ENCODE measurements at places on chromosomes 7 and 10.

- DNase-seq: no peak
Measured at GRCh38 chr7:129298268-129298893, 73.6 kb downstream of the AHCYL2 start.

GRCh38 chr7:150937848-150938561 is 40.1 kb downstream of the KCNH2 start:
- peak; percentile 82 for DNase-seq

DNA sequence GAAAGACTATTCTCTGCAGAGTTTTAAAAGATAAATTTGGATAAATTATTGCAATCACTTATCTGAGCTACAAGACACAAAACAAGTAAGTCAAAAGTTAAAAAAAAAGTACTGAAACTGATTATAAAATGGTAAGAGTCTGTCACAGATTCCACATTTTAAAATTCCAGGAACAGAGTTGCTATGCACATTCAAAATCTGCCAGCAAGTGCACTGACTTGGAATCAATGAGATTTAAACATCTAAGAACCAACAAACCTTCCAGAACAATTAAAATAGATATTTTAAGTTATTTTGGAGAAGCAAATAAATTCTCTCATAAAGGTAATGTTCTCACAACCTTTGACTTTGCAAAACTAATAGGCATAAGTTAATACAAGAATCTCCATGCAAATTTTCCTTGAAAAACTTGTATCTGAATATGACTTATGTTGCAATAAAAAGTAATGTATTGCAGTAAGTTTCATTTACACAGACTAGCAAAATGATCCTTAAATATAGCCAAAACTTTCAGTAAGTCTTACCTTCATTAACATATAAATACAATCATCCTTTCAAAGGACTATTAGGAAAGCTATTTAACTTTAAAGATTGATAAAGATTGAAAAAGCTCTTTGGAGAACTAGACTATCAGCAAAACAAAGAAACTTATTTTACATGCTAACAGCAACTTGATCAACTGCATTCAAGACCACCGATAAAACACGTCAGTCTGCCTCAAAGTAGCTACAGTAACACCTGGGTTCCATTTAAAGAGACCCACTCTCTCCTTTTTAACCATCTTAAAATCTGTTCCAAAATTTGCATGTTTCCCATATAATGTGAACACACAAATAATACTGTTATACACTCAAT is 4.4 kb downstream of the ETV1 start:
- no peak for DNase-seq

- no peak for DNase-seq
Measured at GRCh38 chr7:44981035-44981706, 2.4 kb upstream of the MYO1G start.

DNA sequence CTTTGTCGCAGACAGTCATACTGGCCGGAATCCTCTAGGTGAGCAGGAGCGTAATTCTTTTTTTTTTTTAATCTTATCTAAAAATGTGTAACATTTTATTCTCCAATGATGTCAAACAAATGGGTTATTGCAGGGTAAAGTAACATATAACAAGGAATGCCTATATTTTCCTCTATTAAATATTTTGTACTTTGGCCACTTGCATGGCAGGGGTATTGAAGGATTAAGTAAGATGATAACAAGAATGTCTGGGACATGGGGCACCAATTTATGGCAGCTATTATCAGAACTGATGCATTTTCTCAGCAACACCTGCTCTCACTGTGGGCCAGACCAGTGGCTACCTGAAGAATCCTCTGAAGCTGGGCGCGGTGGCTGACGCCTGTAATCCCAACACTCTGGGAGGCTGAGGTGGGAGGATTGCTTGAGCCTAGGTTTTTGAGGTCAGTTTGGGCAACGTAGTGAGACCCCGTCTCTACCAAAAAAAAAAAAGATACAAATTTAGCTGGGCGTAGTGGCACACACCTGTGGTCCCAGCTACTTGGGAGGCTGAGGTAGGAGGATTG is 24.0 kb upstream of the SNX10 start:
- no peak for DNase-seq

GRCh38 chr7:47577321-47577919 is 4.5 kb downstream of the TNS3 start:
- DNase-seq: no peak

DNA sequence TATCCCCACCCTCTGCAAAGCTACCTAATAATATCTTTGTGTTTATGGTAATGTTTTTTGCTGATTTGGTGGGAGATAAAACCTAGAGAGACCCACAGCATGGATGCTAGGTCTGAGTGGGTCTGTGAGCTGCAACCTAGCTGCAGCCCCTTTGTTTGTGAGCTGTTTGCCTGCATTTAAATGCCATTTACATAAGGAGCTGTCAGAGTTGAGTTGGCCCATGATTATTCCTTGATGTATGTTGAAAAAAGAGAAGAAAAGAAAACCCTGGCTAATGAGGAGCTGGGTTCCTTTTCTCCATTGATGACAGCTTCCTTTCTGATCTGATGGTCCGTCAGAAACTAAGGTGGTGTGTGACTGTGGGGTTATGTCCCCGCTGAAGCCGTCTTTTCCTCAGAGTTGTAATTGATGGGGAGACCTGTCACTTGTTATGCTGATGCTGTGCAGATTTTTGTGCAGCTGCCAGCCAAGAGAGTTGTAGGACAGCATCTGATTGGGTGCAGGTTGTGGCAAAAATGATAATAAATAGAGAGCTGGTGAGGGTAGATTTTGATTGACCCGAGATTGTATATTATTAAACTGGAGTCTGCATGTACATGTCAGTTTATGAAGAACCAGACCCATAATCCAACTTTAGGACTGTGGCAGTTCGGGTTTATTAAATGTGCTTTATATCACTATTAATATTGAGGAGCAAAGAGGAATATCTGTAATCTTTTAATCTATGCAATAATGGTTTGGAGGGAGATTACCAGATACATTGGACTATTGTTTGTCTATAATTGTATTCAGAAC is 219.8 kb downstream of the AUTS2 start:
- DNase-seq: no peak

- DNase-seq: peak; percentile 64
Measured at GRCh38 chr7:65962033-65962432, 20.0 kb downstream of the GUSB start.

DNA sequence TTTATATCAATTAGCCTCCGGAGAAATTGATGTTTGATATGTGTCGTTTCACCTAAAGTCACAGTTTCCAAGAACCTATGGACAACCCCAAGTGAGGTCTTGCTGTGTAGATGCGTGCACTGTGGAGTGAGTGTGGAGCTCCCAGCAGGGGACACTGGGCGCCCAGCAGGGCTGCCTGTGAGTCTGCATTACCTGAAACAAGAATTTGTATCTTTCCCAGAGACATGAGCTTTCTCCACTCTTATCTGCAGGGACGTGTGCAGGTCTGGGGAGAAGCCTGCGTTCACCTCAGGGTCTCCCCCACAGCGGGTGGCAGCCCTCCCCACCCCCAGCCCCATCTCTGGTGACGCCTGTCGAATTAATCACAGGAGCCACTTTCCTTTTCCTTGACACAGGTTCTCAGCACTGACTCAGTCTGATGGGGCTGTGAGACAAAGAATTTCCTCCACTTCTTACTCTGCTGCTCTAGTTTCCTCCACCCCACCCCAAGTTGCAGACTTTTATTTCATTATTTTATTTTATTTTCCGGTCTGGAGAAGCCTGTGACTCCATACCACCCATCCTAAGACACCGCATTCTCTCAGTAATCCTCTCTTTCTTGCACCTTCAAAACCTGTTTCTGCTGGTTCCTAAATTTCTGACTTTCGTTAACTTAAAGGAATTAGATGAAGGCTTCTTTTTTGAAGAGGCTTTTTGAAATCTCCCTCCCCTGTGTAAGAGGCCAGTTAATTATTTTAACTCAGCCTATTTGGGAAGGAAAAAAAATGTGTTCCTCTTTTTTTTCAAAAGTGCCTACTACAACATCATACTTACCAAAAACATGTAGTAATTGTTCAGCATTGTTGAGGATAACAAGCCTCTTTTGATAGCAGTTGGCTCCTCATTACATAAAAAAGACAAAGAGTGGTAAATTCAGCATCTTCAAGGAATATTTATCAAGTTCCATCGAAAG is 17.0 kb upstream of the INSIG1 start:
- peak; percentile 79 for DNase-seq

DNA sequence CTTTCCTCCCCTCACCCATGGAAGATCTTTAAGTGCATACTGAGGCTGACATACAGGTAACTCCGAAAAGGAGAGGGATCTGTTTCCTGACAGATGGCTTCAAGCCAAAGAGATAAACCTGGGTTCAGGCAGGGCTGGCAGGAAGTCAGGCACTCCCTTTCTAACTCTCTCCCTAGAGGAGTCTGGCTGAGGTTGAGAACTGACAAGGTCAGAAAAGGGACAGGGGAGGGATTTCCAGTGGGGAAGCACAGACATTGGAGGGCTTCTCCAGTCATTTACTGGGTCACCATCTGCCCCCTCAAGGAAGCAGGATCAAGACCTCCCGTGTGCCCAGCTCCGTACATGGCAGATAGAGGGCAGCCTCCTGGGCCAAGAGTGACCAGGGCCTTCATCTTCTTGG is 31.6 kb downstream of the TLX1 start:
- DNase-seq: no peak

GRCh38 chr10:80674809-80675208 is 137.1 kb downstream of the SH2D4B start:
- no peak for DNase-seq

DNA sequence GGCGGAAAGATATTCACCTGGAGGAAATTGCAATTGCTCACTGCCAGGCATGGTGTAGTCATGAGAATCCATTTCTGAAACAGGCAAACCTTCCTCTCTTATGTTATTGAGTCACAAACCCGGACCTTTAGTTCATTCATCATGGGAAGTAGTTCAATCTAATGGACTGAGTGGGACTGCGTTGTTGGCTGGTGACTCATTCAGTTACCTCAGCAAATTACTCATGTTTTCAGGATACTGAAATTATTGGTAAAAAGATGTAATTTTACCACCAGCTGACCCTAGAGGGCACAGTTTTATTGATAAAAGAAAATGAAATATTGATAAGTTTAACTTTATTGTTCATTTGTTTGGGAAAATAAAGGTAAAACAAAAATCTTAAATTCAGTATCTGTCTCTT is 1194.4 kb upstream of the SORCS1 start:
- DNase-seq: no peak

- DNase-seq: no peak
Measured at GRCh38 chr7:109473172-109473571, 903.5 kb downstream of the DNAJB9 start.

DNA sequence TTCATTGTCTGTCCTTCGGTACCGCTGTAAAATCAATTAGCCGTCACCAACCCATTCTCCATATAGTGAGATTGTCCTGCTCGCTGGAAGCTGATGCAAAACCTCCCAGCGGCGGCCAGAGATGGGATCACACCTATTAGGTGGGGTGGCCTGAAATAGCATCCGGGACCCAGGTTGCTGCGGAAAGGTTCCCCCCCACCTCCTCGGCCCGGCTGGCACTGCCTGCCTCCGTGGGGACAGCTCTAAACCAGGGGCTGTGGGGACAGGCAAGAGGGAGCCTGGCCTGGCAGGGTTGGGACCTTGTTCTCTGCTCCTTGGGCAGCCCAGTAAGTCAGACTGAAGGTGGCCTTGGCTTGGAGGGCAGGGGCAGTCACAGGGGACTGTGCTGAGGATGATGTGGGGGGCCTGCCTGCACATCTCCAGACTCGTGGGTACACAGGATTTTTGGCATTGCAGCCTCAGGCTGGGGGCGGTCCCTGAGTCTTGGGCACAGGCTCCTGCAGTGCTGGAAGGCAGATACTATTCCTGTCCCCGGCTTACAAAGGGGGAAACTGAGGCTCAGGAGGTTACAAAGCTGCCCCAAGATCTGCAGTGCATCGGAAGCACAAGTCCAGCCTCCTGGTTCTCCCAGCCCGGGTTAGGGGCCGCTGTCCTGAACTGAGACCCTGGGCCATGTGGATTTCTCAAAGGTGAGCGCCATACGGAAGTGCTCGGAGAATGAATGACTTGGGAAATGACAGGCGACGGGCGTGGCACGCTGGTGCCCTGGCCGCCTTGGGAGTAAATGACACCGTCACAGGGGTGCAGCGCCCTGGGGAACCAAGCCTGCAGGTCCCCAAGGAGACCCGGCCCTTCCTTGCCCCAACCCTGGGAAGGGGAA is 65.6 kb downstream of the UNCX start:
- no peak for DNase-seq

- DNase-seq: no peak
Measured at GRCh38 chr10:126314863-126315493, 73.3 kb downstream of the ADAM12 start.

- DNase-seq: no peak
Measured at GRCh38 chr7:10657201-10657600, 316.5 kb upstream of the PHF14 start.

GRCh38 chr7:64849250-64849923 is 53.7 kb upstream of the ZNF273 start:
- no peak for DNase-seq

- no peak for DNase-seq
Measured at GRCh38 chr10:12908773-12909172, 92.7 kb downstream of the CCDC3 start.

- no peak for DNase-seq
Measured at GRCh38 chr7:112449353-112449752, 907 bp upstream of the IFRD1 start.

DNA sequence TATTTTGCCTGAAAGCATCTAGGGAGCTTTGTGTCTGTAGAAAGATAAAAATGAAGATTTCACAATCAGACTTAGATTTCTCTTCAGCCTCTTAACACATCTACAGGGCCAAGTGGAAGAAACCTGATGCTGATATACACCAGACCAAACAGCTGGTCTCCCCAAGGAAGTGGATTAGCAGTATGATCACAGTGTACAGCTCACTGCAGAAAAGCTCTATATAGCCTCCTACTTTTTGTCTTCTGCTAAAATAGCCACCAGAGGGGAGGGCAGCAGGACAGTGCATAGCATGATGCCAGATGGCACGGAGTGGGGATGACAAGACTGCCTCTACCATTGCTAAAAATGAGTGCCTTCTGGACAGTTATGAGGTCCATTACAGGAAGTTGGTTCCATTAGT is 16.0 kb downstream of the FAM13C start:
- no peak for DNase-seq

DNA sequence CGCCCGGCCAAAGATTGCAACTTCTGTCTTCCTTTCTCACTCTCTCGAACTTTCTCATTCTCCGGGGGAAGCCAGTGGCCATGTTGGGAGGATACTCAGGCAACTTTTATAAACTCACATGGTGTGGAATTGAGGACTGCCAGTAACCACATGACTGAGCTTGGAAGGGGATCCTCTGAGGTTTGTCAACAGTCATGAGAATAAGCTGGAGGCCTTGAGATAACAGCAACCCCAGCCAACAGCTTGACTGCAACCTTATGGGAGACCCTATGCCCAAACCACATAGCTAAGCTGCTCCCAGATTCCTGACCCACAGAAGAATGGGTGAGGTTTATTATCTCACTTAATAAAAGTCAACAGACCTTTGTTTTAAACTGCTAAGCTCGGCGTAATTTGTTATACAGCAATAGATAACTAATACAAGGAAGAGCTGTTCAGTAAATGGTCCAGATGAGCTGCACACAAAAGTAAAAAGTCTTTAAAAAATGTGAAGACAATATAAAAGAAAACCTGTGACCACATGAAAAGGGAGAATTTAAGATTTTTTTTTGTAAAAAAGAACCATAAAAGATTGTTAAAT is 9.6 kb downstream of the SYPL1 start:
- DNase-seq: no peak

Measured in mesenteric fat pad (tissue), 1 donor.